ENCODE measurements at places on chromosomes 3 and 15. TPM values are rescaled to one million over a fixed set of nuclear protein-coding genes. Genes with fewer than 3 reads are reported as not detected.

ROBO2 gene
- 6.4 TPM for total RNA-seq

GOLGA8R gene
- total RNA-seq: 3.3 TPM

ADAMTS9 gene
- 62.2 TPM for total RNA-seq

NLGN1 gene
- total RNA-seq: 0.03 TPM

CPB1 gene
- 30.7 TPM for total RNA-seq

VPS8 gene
- total RNA-seq: 88.6 TPM

TRPM7 gene
- total RNA-seq: 52.9 TPM

CCR9 gene
- 1.2 TPM for total RNA-seq

GRCh38 chr3:136787349-136787748 lies 31.6 kb upstream of the SLC35G2 start:
- no peak for DNase-seq

- no peak for DNase-seq
Observed at GRCh38 chr3:187022403-187023029, 92.2 kb downstream of the ST6GAL1 start.

DNA sequence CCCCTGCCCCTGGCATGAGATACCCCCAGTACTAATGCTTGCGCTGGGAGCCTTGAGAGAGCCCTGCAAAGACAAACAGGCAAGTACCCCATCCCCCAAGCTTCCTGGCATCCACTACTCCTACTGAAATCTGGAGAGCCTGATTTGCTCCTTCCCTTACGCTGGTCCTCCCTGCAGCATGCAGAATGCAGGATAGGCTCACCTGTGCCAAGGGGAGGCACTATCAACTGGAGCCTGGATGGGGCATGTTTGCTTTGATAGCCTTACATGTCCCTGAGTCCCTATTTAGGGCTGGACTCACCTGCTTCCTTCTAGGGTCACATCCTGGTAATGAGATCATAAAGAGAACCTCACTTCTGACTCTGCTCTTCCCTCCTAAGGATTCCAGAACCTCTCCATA lies 42.9 kb downstream of the RAB11A start:
- no peak for DNase-seq

- peak; percentile 90 for DNase-seq
Observed at GRCh38 chr3:27483117-27484014, 818 bp downstream of the SLC4A7 start.

GRCh38 chr3:14761121-14761672 lies 57.6 kb upstream of the FGD5 start:
- peak; percentile 47 for DNase-seq

GRCh38 chr3:113167825-113168801 lies 43.2 kb upstream of the BOC start:
- no peak for DNase-seq

GRCh38 chr15:82907350-82907749 lies 45.2 kb downstream of the HOMER2 start:
- no peak for DNase-seq

- no peak for DNase-seq
Observed at GRCh38 chr3:141064255-141064926, 13.2 kb downstream of the SPSB4 start.

GRCh38 chr3:152122851-152123250 lies 145.9 kb upstream of the MBNL1 start:
- no peak for DNase-seq
